ENCODE measurements at places on chromosomes 2 and 18.

GRCh38 chr18:22021701-22022100 is 147.7 kb upstream of the GATA6 start:
- no peak for DNase-seq

- no peak for DNase-seq
Measured at GRCh38 chr2:232890896-232891601, 21.0 kb downstream of the SNORC start.

GRCh38 chr2:230852113-230852512 is 12.6 kb upstream of the ITM2C start:
- no peak for DNase-seq

- DNase-seq = no peak
Measured at GRCh38 chr2:50448556-50448955, 583.4 kb downstream of the NRXN1 start.

GRCh38 chr2:128309280-128310093 is 9.2 kb downstream of the HS6ST1 start:
- DNase-seq = no peak

DNA sequence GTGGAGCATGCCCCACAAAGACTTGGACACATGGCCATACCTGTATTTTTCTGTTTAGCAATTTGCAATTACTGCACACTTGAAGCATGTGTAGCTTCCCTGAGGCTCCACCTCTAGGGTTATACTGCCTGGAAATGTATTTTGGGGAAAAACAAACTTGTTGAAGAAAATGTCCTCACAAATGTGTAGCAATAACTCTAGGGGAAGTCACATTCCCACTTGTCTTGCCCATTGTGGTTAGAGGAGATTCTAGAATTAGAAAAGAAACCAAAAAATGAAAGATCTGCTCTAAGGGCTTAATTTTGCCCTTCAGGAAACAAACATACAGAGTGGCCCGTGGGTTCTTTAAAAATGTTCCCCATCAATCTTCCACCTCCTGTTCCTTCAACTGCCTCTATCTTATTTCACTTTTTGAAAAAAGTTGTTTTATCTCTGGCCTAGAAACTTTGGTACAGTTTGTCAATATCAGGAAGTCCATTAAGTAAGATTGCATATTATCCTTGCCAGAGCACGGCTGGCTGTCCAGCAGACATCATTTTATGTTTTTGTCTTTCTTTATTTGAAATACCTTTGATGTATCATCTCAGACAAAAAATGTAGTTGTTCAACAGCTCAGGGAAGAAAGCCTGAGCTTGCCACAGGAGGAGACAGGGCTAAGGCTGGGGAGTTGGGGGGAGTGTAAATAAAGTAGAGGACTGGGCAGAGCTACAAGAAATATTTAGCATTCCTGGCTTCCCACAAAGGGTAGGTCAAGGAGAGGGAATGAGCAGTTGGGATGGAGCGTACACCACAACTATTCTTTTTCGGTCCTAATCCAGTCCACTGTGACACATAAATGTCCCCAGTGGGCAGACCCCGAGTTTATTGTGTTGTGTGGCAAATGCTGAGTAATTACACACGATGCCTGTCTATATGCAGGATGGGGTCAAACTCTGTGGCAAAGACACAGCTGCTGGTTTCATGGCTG is 96.8 kb upstream of the CDC42EP3 start:
- no peak for DNase-seq

- no peak for DNase-seq
Measured at GRCh38 chr2:48548840-48549239, 18.9 kb downstream of the STON1 start.

- no peak for DNase-seq
Measured at GRCh38 chr2:42091671-42092070, 43.9 kb downstream of the PKDCC start.

DNA sequence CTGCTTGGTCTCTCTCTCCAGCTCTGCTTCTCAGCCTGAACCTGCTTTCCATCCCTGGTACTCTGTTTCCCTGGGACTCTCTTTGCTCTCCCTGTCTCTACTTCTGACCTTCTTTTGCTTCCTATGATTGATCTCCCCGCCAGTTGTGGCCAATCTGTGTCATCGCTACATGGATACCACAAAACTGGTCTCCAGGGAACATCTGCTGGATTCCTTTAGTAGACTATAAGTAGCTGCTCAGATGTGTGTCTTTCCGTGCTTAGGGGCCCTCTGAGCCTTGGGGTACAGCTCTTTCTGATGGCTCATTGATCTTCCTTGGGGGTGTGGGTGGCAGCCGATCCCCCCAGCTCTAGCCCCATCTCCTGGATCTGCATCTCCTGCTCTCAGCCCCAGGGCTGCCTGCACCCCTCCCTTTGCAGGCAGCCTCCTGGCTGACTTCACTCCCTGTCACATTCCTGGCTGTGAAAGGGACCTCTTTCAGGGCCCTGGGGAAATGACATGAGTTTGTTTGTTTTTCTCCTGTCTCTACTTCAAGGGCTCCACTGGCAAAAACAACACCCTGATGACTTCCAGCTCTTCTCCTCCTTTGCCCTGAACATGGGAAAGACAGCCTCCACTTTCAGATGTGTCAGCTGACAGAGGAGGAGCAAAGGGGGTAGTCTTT is 333.7 kb downstream of the CYP26B1 start:
- no peak for DNase-seq

DNA sequence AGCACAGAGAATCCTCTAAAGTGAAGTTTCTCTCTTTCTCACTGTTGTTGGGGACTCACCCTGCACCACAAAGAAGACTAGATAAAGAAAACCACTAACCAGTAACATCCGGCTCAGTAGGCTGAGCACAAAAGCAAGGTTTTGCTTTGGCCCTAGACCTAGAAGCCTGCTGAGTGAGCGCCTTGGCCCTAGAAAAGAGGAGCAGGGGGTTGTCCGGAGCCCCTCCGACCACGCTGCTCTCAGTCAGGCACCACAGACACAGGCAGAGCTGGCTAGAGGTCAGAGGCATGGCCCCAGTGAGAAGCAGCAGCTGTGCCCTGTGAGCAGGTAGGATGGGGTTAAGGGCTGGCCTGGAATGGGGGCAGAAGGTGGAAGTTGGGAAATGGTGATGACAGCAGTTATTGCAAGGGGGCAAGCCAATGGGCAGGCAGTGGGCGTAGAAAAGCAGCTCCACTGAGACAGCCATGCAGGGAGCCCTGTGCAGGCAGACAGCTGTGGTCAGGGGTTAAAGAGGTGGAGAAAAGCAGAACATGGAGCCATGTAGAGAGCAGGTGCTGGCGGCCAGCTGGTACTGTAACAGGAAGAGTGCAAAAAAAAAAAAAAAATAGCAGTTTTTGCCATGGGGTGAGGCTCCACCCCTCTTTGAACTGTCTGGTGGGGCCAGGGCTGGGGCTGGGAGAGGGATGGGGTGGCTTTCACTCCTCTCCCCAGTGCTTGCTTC is 36.9 kb upstream of the SLC14A1 start:
- no peak for DNase-seq

- DNase-seq = no peak
Measured at GRCh38 chr2:206521612-206522011, 78.3 kb downstream of the ADAM23 start.

DNA sequence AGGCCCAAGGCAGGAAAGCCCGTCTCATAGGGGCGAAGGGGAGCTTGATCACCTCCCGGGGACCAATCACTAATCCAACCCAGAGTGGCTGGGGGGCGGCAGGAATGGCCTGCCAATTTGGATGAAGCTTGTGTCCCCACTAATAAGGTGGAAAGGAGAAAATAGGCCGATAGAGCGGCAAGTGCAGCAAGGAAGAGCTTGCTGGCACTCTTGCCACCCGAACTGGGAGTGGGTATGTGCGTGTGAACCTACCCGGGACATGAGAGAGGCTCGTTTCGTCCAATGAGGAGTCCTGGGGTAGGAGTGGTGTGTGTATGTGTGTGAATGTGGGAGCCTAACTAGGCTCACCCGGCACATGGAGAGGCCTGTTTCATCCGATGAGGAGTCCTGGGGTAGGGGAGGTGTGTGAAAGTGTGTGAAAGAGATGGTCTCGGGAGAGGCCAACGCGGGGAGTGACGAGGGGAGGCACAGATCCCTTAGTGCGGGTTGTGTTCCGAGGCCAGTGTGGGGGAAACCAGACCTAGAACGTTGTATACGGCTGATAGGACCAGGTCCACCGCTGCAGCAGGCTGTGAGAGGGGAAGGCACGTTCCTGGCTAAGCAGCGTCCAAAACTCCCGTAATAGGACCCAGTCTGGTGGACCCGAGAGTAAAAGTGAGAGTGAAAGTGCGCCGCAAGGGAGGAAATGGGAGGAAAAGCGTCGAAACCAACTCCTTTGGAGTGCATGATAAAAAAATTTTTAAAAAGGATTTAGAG is 47.1 kb upstream of the SELENOI start:
- DNase-seq = no peak

GRCh38 chr18:48408111-48408726 is 964 bp downstream of the ZBTB7C start:
- DNase-seq = no peak

- DNase-seq = no peak
Measured at GRCh38 chr2:36708041-36708741, 11.7 kb downstream of the VIT start.

GRCh38 chr2:75153221-75153620 is 46.1 kb downstream of the TACR1 start:
- DNase-seq = no peak

DNA sequence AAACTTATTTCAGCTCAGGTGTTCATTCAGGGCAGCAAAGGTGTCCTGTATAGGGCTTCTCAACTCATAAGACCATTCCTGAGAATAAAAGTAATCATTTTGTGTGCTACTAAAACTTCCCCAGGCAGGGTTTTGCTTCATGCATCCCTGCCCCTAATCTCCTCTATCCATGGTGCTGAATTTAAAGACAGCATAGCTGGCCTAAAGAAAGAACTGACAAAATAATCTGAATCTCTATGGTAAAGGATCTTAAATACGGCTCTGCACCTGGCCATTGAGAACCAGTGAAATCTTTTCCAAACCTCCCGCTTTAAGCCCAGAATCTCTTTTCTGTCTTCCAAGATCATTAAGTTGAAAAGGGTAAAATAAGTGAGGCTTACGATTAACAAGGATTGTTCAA is 292.1 kb upstream of the KLHL29 start:
- no peak for DNase-seq

- no peak for DNase-seq
Measured at GRCh38 chr2:215826376-215826775, 187.0 kb downstream of the MREG start.

DNA sequence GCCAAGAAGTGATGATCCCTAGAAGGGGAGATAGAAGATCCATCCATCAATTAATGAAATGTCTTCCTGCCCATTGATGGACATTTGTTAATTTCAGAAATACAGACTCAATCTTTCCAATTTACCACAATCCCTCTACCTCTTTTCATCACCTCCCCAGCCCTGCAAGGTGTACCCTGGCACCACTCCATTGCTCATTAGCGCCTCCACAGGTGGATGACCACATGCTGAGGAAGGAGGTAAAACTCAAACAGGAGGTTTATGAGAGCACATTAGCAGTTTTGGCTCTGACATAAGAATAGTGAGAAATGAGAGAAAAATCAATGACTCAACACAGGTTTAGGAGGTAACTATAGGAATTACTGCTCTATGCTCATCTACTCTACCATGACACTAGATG is 208.0 kb downstream of the C1D start:
- no peak for DNase-seq

- DNase-seq = no peak
Measured at GRCh38 chr2:9069543-9069942, 66.1 kb upstream of the MBOAT2 start.

GRCh38 chr2:37614061-37614738 is 57.2 kb downstream of the CDC42EP3 start:
- DNase-seq = no peak

GRCh38 chr2:134410006-134410405 is 156.1 kb downstream of the MGAT5 start:
- no peak for DNase-seq

DNA sequence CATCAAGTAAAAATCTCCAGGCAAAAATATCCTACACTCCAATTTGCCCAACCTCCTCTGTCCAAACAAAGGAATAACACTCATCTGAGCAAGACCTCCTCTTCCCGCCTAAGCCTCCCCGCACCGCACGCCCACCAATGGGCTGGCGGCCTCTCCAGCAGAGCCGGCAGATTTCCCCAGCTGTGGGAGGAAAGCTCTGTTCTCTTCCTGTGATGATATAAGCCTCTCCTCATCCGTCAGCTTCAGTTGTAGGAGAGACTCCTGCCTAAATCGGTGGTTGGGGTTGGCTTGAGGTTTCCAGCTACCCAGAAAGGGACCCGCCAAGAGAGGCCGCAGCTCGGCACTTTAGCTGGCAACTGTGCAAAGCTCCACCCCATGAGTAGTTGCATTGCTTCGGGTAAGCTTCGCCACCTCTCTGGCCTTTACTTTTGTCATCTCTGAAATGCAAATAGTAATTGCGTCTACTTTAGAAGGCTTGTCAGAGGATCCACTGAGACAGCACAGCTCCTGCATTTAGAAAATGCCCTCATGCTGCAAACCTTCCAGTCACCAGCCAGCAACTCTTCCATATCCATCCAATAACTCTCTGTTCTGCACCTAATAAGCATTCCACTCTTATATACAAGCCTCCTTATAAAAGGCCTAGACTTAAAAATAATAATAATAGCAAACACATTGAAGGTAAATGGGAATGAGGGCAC is 146.4 kb downstream of the MYT1L start:
- no peak for DNase-seq

GRCh38 chr2:2743164-2743571 is 412.1 kb upstream of the MYT1L start:
- DNase-seq = peak; percentile 32

GRCh38 chr18:10054366-10054765 is 140.6 kb downstream of the VAPA start:
- DNase-seq = no peak

DNA sequence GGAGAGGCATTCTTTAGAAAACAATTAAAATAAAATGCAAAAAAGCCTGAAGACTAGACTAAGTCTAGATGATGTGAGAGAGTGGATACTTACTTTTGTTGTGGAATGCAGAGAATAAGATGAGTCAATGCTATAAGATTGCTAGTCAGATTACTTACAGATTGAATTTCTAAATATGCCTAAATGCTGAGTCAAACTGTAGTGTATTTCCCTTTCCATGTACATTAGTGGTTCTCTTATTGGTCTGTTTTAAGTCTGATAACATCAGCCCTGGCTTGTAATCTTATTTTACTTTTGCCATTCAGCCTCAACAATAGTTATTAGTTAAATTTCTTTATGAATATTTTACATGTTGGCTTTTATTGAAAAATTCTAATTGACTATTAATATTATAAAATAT is 702.7 kb downstream of the SOCS6 start:
- no peak for DNase-seq

- no peak for DNase-seq
Measured at GRCh38 chr2:1032030-1032429, 81.4 kb downstream of the SNTG2 start.

GRCh38 chr2:230925879-230926765 is 1.1 kb upstream of the GPR55 start:
- DNase-seq = no peak

- no peak for DNase-seq
Measured at GRCh38 chr2:178819147-178819875, 12.1 kb upstream of the TTN start.

- no peak for DNase-seq
Measured at GRCh38 chr18:9861933-9862332, 23.8 kb upstream of the TXNDC2 start.

GRCh38 chr2:231337807-231338759 is 57.4 kb upstream of the B3GNT7 start:
- no peak for DNase-seq

- no peak for DNase-seq
Measured at GRCh38 chr2:174328961-174329715, 5.6 kb upstream of the SP9 start.
